Stimulated activated CD8-positive, alpha-beta memory T cell treated with anti-CD3 and anti-CD28 coated beads, Interleukin-4, amount 100 ng/mL, for 1 hour (primary cell): ENCODE measurements at places on chromosomes 7 and 10.

- DNase-seq, result no peak
Observed at GRCh38 chr10:84991301-84991700, 662.9 kb downstream of the CCSER2 start.

DNA sequence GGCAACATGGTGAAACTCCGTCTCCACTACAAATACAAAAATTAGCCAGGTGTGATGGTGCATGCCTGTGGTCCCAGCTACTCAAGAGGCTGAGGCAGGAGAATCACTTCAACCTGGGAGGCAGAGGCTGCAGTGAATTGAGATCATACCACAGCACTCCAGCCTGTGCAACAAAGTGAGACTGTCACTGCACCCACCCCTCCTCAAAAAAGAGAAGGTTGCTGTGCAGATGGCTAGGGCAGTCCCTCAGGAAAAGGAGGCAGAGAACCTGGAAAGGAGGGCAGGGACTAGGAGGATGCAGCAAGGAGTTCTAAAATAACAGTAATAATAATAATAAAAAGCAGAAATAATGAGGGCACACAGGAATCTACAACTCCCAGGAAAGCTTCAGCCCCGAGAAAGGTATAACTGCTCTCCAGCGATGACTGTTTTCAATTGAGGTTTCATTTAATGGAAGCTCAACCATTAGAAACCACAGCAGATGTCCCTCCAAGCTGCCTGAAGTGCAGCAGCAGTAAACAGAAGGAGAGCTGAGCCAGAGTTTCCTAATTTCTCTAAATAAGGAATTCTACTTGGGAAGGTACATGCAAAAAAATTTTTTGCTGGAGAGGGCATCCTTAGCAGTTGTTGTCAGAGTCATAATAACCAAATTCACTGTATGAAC is 326.5 kb downstream of the GATA3 start:
- no peak for DNase-seq

DNA sequence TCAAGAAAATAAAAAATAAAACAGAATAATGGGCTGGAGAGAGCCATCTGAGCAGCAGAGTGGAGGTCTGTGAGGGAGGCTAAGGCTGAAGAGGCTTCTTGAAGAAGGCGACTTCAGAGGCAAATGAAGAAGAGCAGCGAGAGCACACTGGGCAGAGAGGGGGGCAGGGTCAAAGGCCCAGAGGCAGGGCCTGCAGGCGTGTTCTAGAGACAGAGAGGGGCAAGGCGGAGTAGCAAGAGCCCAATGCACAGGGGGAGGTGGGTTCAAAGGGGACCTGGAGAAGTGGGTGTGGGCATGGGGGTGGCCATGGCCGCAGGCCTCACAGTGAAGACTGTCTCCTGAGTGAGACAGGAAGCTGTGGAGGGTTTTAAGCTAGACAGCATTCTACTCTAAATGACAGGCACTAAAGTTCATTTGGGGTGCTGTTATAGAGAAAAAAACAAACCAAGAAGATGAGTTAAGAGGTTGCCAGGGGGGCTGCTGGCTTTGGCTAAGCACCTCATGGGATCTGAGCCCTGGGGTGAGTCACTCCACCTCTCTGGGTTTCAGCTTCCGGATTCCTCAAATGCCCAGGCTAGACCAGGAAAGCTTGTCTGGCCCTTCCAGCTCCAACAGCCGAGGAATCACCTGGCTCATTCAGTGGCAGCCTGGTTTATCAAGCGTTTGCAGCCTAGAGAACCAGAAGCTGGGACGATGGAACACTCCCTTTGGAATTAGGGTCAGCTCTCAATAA is 81.7 kb downstream of the DLG5 start:
- no peak for DNase-seq

DNA sequence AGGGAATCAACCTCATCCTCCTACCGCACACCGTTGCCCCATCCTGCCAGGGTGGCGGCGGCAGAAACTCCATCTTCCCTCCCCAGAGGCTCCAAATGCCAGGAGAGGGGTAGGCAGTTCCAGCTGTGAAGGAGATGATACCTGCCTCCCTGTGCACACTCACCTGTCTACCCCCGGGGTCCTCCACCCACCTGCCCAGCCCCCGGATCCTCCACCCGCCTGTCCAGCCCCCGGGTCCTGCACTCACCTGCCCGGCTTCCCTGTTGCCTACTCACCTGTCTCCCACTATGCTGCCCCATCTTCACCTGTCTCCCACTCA is 13.4 kb upstream of the DNAAF5 start:
- no peak for DNase-seq

DNA sequence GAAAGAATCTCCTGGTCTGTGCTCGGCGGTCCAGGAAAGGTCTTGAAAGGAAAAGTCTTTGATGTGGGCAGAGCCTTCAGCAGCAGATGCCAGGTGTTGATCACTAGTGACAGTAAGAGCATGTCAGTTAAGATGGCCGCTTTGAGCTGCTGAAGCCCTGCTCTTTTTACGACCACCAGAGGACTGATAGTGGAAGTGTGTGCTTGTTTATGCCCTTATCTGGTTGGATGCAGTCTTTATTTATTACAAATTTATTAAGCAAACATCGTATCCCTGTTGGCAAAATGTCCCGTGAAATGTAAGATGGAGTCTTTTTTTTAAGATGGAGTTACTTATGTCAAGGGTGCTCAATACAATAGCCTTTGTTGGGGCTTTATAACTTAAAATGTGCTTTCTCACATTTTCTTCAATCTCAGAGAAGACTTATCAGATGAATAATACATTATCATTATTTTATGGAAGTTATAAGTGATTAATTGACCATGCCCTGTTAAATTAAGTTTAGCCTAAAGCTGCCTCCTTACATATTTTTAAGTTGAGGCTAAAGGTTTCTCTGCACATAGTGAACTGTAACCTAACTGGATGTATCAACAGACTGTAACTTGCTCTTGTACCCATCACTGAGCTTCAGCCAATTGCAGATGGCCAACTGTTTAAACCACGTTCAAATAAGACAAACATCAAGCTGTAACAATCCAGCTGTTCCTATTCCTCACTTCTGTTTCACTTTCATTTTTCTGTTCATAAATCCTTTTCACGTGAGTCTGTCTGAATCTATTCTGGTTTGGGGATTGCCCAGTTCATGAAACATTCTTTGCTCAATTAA is 97.4 kb upstream of the PIK3CG start:
- DNase-seq, result no peak

- DNase-seq, result no peak
Observed at GRCh38 chr10:8462565-8462964, 408.1 kb downstream of the GATA3 start.

GRCh38 chr10:132492323-132493025 is 45.1 kb upstream of the INPP5A start:
- DNase-seq, result no peak

DNA sequence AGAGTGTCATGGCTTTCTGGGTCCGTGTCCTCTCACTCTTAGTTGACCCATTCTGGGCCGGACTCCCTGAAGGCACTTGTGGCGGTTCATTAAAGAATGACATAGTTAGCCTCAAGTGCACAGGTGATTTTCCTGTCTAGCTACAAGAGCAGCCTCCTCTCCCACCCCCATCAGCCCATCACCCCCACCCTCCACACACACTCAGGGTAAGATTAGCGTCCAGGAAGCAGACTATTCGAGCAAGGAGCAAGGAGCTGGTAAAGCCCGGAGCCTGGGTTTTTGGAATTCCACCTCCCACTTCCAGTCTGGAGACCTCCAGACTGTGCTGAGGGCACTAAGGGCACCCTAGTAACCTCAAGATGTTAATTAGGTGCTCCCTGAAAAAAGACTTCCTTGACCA is 39.5 kb downstream of the TACR2 start:
- no peak for DNase-seq

- no peak for DNase-seq
Observed at GRCh38 chr10:124268976-124269375, 149.7 kb downstream of the OAT start.

- DNase-seq, result no peak
Observed at GRCh38 chr7:132480534-132480933, 95.7 kb downstream of the PLXNA4 start.

GRCh38 chr10:13526948-13527863 is 1.6 kb downstream of the BEND7 start:
- DNase-seq, result no peak

GRCh38 chr7:46786221-46786954 is 795.5 kb downstream of the TNS3 start:
- DNase-seq, result no peak

- no peak for DNase-seq
Observed at GRCh38 chr7:149727053-149727898, 46.1 kb downstream of the ZNF467 start.

GRCh38 chr7:10644849-10645248 is 328.8 kb upstream of the PHF14 start:
- DNase-seq, result no peak

DNA sequence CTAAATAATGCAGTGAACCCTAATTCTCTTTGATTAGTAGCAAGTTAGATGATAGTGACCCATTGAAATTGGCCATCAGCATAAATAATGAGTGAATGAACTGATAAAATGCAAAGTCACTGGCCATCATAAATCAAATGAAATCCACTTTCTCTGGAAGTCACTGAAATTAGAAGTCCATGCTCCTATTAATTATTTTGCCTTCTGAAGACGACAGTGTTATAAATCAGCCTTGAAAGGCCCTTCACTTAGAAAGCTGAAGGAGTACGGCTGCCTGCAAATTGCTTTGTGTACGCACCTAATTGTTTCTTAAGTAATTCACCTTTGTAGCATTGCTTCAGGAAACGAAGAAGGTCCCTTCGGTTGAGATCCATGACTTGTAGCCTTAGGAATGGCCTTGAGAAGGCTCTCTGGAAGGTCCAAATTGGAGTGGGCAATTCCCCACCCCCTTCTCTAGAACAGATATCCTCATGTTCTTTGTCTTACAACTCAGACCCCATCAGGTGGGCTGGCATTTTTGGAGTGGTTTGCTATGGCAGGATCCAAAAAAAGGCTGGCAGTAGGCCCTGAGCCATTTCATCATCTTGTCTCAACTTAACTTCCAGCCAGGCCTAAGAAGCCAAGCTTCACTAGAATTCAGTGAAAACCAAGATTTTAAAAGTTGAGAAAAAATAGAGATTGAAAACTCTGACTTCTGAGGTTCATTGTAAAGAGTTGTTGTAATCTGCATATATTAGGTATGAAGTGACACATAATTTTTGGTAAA is 420.3 kb downstream of the LRMDA start:
- no peak for DNase-seq

- no peak for DNase-seq
Observed at GRCh38 chr7:152014722-152015121, 10.8 kb upstream of the GALNT11 start.

- no peak for DNase-seq
Observed at GRCh38 chr10:116796469-116796868, 52.8 kb upstream of the ENO4 start.

DNA sequence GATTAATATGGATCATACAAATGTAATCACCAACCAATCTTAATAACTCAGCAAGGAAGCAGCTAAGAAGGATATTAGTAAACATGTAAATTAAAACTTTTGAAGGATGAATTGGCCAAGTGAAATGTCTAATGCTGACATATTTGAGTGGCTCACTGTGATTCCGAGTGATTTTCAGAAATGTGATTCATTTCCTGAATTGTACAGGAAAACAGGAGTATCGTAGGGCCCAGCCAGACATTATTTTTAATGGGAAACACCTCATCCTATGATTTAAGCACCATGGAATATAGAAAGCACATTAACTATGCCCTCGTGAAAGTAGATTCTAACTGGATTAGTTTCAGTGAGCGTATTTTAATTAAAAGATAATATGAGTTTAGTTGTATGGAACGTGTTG is 82.3 kb downstream of the LHFPL3 start:
- no peak for DNase-seq

GRCh38 chr7:36396150-36396549 is 6.5 kb downstream of the ANLN start:
- no peak for DNase-seq

DNA sequence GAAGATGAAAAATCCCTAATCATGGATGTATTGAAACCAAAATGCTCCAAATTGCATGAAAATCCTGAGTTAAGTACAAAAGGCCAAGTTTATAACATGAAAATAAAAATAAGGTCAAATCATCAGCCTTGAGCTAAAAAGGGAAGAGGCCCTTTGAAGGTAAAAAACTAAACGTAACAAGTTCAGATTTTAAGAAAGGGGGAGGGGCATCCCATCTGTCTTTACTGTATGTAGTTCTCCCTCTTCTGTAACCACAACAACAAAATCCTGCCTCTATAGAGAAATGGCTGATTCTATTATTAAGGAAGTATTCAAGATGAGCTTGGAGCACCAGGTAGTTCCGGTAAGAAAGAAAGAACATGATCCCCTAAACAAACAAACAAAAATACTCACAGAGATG is 64.7 kb downstream of the TPK1 start:
- DNase-seq, result no peak

DNA sequence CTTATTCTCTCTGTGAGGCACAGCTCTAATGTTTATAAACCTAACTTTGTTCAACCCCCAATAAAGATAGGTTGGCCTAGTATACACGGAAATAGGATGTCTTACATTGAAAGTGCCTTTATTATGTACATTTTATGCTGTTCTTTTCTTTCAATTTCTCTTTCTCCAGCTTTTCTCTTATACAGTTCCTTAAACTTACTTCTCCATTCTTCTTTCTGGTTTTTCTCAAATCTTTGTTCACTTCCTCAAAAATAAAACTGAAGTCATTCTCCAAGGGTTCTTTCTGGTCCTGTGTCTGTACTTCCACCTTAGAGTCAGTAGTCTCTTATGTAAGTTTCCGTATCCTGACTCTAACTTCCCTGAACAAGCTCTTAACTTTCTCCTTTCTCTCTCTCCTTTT is 29.2 kb upstream of the NAMPT start:
- no peak for DNase-seq

DNA sequence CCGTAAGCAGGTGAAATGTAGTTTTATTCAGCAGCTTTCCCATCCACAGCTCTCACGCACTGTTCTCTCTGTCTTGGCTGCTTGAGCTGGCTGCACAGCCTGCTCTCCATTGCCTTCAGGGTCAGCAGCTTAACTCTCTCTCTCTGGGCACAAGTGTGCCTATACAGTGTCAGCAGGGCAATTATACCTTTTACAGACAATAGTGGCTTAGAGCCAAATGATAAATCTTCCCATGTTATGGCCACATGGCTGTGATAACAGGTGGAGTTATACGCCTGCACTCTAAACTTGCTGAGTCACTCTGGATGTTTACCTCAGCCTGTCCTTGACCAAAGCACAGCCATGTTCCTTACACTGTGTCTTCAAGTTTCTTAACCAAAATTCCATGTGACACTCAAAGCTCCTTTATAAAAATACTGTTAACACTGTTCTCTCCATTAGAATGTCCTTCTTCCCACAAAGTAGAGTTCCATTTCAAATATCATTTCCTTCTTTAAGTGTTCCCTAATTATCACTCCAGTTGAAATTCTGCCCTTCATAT is 6.1 kb downstream of the RNF133 start:
- DNase-seq, result no peak

GRCh38 chr10:23610626-23611307 is 171.9 kb downstream of the OTUD1 start:
- DNase-seq, result no peak

GRCh38 chr7:55546814-55547213 is 25.5 kb downstream of the VOPP1 start:
- DNase-seq, result no peak
